ENCODE measurements at places on chromosomes 5 and 9.
A peak's percentile ranks its signal among the peaks of the same experiment; 100 is the strongest.

DNA sequence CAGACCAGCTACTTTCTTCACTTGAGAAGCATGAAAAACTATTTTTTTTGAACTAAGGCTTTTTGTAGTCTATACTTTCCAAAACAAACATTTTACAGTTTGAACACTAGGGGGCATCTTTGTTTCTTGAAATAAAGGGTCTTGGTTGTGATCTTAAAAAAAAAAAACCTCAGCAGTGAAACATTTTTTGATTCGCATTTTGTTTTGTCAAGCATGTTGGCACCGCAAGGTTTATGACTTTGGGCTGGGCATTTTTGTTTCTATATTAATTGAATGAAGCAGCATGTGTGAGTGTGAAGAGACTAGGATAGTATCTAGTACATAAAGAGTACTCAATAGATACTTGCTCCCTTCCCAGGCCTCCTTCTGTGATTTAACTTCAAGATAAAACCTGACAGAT lies 31.6 kb upstream of the ACOT12 start:
- no peak for DNase-seq

DNA sequence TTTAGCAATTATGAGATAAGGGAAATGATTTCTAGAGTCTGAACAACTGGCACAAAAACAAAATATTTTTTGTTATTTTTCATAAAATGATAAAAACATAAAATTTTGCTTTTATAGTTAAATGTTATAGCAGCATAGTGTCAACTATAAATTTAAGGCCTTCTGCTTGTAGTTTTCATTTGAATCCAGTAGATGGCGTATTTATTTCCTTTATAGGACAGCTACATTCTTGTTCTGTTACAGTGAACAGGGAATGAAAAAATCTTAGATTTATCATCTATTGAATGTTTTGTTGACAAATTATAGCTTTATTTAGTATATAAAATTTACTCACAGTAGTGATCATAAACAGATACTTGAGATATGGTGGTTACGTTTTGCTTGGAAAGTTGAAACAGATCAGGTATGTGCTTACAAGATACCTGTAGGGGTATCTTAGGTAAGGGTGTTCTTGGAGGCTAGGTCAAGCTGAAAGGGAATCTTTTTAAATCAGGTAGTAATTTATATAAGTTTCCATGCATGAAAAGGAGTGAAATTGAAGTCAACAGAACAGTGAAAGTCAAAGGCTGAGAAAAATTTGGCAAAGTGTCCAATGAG lies 239.3 kb upstream of the GRIN3A start:
- DNase-seq: peak; percentile 9

GRCh38 chr9:117643288-117643654 lies 60.9 kb upstream of the TLR4 start:
- no peak for DNase-seq

- DNase-seq: no peak
Observed at GRCh38 chr5:73515232-73515631, 17.0 kb downstream of the BTF3 start.

- no peak for DNase-seq
Observed at GRCh38 chr5:100840370-100840769, 62.7 kb downstream of the ST8SIA4 start.

All from thymus (tissue), 14 donors.